Fibroblast of lung (primary cell): ENCODE measurements at places on chromosomes 4 and X. TPM values are rescaled to one million over a fixed set of nuclear protein-coding genes. Genes with fewer than 3 reads are reported as not detected.

ZNF630 gene
- 0.32 and 0.59 TPM in 2 replicates for polyA plus RNA-seq

STEEP1 gene
- 20.1 and 20.3 TPM in 2 replicates for polyA plus RNA-seq

RAB9A gene
- polyA plus RNA-seq, result 43.1 and 44.2 TPM in 2 replicates

FAM47B gene
- polyA plus RNA-seq, result not detected in 2 replicates

CDKN2AIP gene
- 15.4 and 15.6 TPM in 2 replicates for polyA plus RNA-seq
